ENCODE measurements at places on chromosomes 6 and 20.

- DNase-seq = no peak
Observed at GRCh38 chr6:122832459-122832858, 43.4 kb downstream of the SMPDL3A start.

GRCh38 chr6:44120692-44121443 lies 6.4 kb downstream of the MRPL14 start:
- DNase-seq = no peak

GRCh38 chr6:130409418-130410100 lies 43.7 kb downstream of the TMEM200A start:
- no peak for DNase-seq

DNA sequence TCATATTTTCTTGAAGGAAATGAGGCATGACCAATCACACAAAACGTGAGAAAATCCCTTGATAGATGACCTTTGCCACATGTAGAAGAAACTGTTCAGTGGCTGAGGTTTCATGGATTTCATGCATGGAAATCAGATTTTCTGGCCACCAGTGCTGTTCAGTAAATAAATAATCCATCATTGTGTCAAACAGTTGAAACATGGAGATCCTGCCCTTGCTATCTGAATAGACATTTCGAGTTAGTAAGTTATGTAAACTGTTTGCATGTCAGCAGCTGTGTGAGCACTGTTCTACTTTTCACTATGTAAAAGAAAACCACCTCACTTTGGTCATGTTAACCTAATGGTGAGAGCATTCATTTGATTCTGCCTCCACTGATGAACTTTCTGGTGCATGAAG lies 793.9 kb upstream of the EPHA7 start:
- DNase-seq = no peak

DNA sequence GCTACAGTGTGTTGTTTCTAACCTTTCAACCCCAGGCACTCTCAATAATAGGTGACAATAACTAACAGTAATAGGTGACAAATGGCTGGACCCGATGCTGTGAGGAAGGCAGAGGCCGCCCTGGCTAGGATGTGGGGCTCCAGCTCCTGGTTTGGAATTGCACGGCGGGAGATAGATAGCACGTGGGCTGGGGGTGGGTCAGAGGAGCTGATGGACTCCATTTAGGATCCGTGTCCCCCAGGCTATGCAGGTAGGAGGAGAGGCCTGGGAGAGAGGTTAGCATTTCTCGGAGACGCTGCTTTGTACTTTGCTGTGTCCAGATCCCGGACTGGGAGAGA lies 61.4 kb downstream of the EZR start:
- no peak for DNase-seq

DNA sequence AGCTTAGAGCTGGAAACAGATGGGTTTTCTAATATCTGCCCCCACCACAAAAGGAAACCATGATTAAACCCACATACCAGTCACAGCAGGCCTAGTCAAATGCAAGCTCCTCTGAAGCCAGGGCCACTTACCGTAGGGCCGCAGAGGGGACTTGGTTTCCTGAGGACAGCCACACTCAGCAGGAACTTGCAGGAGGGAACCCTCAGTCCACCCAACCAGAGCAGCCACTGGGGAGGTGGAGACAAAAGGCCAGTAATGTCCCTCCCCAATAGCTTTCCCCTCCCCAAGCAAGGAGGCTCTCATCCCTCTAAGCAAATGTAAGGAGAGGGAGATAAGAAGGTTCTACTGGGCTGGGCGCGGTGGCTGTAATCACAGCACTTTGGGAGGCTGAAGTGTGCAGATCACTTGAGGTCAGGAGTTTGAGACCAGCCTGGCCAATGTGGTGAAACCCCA lies 384.4 kb upstream of the JARID2 start:
- DNase-seq = no peak

GRCh38 chr6:132060591-132060990 lies 109.4 kb upstream of the CCN2 start:
- DNase-seq = no peak

DNA sequence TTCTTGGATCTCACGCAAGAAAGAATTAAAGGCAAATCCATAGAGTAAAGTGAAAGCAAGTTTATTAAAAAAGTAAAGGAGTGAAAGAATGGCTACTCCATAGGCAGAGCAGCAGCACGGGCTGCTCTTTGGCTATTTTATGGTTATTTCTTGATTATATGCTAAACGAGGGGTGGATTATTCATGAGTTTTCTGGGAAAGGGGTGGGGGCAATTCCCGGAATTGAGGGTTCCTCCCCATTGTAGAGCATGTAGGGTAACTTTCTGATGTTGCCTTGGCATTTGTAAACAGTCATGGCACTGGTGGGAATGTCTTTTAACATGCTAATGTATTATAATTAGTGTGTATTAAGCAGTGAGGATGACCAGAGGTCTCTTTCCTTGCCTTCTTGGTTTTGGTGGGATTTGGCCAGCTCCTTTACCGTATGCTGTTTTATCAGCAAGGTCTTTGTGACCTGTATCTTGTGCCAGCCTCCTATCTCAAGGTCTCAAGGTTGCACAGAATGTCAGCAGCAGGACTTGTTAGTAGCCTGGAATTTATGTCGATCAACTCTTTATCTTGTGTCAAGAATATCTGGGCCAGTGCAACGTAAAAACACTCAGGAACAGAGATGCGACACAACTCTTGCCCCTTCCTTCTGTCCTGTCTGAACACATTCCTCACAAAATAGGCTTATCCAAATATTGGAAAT lies 931.4 kb downstream of the QKI start:
- DNase-seq = no peak

DNA sequence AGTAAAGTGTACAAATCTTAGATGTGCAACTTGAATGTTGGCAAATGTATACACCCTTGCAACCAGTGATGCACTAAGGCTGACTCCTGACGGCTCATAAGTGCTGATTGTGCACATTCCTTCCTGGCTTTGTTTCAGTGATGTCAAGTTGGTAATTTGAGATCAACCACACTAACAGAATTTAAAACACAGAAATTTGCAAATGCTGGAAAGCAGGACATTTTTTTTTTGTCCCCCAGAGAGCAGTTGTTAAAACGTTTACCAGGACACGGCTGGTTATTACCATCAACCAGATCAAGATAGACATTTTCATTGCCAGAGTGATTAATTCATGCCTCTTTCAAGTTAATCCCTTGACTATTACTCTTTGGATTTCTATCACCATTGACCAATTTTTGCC lies 735.6 kb downstream of the RFPL4B start:
- DNase-seq = no peak

GRCh38 chr6:131045139-131045538 lies 17.9 kb downstream of the EPB41L2 start:
- DNase-seq = no peak

GRCh38 chr6:153131037-153131981 lies at the start of gene RGS17:
TSS of gene RGS17 (minus strand) at chr6:153131282. CDS start at chr6:153044018, 87,264 bp downstream.
- DNase-seq = no peak

DNA sequence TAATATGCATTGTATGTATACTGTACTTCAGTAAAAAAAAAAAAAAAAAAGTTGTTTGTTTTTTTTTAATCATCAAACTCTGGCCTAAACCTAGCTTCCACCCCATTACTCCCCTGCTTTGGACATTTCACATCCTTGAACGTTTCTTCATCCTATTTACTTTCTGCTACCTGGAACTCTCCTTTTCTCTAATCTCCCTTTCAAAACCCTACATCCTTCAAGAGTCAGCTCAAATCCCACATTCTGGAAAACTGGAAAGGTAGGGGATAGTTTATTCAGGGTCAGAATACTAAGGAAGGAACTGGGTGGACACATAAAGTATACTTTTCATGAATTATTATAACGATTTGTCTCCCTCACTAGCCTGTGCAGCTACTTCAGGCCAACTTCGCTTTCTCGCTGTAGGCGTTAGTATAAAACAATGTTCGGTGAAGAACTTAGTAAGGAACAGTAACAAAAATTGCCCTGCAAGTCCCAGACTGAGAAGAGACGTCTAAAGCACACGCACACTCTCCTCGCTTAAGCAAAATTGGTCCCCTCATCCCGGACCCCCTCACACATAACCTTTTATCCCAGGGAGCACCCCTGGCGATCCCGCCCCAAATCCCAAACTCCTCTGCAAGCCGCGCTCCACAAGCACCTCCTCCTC lies 775 bp downstream of the PIGU start:
- DNase-seq = no peak

DNA sequence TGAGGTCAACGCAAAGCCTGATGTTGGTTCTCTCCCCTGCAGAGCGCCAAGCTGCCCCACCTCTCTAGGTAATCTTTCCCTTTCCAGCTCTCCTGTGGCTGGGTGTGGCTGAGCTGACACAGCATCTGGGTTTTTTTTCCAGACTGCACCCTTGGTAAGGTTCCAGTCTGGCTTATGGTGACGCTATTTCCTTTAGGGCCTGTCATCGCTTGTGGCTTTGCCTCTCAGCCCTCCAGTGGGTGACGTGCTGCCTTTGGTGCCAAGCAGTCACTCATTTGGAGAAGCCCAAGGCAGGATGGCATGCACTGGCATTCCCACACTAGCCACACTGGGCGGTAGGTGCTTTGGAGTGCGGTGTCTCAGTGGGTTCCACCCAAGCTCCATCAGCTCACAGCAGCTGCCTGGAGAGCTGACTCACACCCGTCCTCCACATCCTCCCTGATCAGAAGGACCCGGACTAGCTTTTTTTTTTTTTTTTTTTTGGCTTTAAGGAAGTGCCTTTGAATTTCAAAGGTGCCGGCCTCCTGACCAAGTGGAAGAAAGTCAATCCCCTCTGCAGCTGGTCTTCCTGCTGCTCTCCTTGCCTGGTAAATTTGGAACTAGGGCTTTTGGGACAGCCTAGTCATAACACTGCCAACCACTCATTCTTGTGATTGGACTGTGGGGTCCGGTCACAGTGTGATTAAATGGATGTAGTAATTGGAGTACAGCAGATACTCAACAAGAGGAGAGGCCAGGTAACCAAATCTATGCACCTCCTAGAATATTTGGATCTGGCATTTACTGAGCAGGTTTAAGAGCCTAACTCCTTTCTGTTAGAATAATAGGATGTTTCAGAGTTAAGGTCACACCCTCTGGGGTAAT lies 153.6 kb downstream of the CD83 start:
- no peak for DNase-seq

GRCh38 chr20:19370076-19371075 lies 157.9 kb downstream of the SLC24A3 start:
- DNase-seq = no peak

GRCh38 chr6:83467620-83468036 lies 36.8 kb upstream of the ME1 start:
- no peak for DNase-seq

- no peak for DNase-seq
Observed at GRCh38 chr6:41778895-41779294, 805 bp downstream of the FRS3 start.

GRCh38 chr6:123118811-123119210 lies 122.8 kb downstream of the CLVS2 start:
- no peak for DNase-seq

- no peak for DNase-seq
Observed at GRCh38 chr6:125586074-125586473, 163.4 kb upstream of the HEY2 start.

DNA sequence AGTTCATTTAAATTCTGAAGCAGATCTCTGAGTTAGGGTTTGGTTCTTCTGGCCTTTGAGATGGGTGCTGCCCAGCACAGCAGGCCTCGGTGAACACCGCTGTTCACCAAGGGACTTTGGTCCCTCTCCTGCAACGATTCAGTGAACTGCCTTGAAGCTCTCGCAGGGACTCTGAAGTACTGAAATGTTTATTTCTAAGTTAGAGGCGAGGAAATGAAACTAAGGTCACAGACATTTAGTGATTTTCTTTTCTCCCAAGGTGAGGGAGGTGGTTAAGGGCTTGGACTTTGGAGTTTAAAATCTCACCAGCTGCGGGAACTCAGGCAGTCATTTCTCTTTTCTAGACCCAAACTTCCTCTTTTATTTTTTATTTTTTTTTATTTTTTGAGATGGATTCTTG lies 26.2 kb downstream of the E2F3 start:
- no peak for DNase-seq

DNA sequence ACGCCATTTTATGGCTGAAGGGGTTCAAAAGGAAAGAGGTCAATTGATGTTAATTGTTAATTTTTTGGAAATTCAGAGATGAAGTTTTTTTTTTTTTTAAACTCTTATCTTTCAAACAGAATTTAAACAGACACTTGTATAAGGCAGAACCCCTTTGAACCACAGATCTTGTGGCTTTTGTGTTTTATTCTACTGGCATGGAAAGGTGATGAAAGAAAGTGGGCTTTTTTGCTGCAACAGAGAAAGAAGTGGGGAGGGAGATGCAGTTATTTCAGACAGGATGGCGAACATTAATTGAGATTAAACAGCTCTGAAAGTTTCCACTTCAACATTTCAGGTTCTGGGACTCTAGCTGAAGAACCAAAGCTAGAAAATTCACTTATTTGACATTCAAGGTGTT lies 200.9 kb downstream of the GJA10 start:
- no peak for DNase-seq

DNA sequence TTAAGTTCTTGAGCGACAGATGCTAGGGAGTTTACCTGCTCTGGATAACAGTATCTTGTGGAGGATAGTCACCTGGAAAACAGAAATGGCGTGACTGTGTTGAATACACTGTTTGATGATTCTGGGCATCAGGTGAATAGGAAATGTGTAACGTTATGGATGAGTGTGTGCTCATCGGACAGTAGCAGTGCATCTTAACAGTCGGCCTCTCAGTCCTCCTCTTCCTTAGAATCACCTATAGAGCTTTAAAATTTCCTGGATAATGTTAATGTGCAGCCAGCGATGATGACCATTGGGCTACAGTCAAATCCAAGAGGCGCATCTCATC lies 217.7 kb downstream of the OR2B2 start:
- DNase-seq = no peak

DNA sequence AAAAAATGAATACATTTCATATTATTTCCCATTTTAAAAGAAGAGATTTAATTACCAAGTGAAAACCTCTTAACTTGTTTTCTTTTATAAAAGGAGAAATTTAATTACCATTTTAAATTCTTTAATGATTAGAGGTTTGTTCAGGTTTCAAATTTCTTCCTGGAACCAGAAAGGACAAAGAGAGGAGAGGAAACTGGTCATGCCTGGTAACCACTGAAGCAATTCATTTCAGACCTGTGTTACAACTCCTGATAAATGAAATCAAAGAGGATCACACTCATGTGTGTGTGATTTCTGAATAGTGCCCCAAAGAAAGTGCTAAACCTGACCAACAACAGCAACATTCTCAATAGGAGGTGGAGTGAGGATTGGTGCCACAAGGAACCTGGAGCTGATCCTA lies 12.6 kb upstream of the SLPI start:
- no peak for DNase-seq

- DNase-seq = peak; percentile 31
Observed at GRCh38 chr20:34538671-34539123, 19.8 kb upstream of the MAP1LC3A start.

Measured in stimulated activated CD4-positive, alpha-beta T cell treated with anti-CD3 and anti-CD28 coated beads, TNF-alpha, amount 100 ng/mL, for 48 hours (primary cell).